ENCODE measurements at places on chromosomes 3 and 15.
A peak's percentile ranks its signal among the peaks of the same experiment; 100 is the strongest.

- peak; percentile 96 for DNase-seq
Measured at GRCh38 chr15:62883938-62884479, 158.5 kb upstream of the TPM1 start.

DNA sequence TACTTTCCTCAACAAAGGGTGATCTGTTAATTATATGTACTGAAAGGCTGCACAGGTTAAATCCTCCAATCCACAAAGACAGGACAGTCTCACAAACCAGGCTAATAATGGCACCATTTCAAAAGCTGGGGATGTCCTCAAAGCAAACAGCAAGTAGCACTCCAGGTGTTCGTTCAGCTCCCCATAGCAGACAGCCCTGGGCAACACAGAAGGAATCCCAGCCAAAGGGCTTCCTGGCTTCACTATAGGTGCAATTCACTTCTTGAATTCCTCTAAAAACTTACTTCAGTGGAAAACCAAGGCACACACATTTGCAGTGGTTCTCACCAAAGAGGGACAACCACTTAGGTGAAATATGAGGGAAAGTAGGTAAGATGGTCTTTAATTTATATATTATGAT is 166.7 kb downstream of the CTNNB1 start:
- no peak for DNase-seq

DNA sequence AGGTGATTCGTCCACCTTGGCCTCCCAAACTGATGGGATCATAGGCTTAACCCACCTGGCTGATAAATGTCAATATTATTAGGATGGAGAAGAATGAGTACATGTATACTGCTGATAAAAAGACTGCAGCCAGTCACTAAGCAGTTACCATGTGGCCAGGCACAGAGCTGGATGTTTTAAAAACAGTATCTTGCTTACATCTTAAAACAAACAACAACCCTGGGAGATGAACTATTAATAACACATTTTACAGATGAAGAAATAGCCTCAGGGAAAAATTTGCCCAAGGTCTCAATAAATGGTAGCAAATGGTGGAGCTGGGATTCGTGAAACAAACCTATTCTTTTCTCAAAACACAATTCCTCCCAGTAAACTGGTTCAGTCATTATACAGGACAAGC is 18.1 kb downstream of the IL17RD start:
- DNase-seq: no peak

- no peak for DNase-seq
Measured at GRCh38 chr3:148998715-148999423, 7.5 kb downstream of the GYG1 start.

- DNase-seq: no peak
Measured at GRCh38 chr3:185151964-185152409, 873 bp downstream of the C3orf70 start.

GRCh38 chr15:43975770-43976169 is 149.0 kb downstream of the WDR76 start:
- DNase-seq: no peak

DNA sequence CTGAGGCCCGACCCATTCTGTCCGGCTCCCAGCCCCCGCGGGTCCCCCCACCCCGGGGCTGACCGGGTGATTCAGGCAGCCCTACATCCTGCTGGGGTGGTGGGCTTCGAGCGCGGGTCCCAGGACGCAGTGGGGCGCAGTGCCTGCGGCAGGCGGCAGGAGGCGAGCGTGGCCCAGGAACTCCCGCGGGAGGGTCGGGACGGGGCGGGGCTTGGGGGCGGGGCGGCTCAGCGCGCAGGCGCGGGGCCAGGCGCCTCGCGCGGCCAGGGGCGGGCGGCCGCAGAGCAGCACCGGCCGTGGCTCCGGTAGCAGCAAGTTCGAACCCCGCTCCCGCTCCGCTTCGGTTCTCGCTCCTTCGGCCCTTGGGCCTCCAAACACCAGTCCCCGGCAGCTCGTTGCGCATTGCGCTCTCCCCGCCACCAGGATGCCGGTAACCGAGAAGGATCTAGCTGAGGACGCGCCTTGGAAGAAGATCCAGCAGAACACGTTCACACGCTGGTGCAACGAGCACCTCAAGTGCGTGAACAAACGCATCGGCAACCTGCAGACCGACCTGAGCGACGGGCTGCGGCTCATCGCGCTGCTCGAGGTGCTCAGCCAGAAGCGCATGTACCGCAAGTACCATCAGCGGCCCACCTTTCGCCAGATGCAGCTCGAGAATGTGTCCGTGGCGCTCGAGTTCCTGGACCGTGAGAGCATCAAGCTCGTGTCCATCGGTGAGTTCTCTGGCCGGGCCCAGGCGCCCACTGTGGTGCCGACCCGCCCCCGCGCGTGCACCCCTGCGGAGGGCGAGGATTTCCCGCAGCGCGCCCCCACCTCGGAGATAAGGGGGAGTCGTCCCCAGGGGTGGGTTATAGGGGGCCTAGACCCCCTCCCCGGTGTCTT is at the start of gene FLNB:
Gene FLNB (plus strand): TSS at position 282 of the 885 bp plus-strand sequence. CDS start 143 bp downstream, at position 425.
- DNase-seq: no peak

DNA sequence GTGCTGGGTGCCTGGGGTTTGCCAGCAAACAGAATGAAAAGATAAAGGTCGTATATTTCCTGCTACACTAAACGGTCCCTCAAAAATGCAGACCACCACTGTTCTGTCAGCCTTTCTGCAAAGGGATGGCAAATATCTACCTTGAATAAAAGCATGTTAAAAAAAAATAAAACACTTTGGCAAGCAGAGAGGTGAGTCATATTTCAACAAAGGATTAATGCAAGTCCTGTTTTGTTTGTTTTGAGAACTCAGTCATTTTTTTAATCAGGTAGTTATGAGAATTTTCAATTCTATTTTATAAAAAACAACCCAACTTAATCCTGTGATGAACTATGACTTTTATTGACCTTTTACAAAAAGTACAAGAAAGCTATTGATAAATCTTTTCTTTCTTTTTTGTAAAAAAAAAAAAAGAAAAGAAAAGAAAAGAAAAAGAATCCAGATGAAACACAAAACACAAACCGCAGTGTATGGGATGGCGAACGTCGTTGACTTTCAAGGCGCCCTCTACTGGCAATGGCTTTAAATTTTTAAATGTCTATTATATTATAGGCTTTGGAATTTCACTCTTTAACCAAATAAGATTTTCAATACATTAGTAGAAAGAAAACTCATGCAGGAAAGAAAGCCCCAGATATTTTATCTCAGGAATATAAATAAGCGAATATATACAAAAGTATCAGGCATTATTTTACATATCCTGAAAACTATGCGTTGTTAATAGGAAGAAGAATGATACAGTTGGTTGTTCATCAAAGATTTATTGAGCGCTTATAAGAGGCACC is 87.8 kb downstream of the NCEH1 start:
- no peak for DNase-seq

DNA sequence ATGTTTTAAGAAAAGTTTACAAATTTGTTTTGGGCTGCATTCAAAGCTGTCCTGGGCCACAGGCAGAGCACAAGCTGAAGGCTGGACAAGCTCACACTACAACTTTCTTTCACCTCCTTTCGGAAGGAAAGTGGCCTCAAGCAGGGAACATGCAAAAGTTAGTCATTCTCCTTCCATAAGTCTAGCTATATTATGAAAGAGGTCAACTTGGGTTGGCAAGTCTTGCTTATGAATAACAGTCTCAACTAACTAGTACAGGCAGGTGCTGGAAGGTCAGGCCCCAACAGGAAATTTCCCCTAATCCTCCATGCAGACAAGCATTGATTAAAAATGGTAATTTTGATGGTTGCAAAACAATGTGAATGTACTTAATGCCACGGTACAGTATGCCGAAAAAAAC is 69.4 kb downstream of the OSBPL10 start:
- DNase-seq: no peak

GRCh38 chr15:60118146-60118545 is 114.0 kb downstream of the FOXB1 start:
- no peak for DNase-seq

DNA sequence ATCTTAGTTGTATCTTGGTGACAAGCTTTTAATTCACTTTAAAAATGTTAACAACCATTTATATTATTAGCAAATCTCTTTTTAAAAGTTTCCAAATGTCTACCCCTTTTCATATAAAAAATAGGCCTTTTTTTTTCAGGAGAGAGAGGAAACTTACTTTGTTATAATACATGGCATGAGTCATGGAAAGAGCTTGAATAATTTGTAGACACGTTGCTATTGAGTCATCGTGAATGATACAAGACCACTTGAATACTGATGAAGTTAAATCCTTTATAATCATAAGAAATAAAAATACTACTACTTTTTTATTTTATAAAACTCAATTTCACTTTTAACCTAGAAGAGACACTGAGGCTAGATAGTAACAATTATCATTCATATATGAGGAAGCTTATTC is 70.3 kb upstream of the BBX start:
- DNase-seq: no peak

GRCh38 chr3:195893044-195893395 is 15.3 kb downstream of the TNK2 start:
- no peak for DNase-seq

DNA sequence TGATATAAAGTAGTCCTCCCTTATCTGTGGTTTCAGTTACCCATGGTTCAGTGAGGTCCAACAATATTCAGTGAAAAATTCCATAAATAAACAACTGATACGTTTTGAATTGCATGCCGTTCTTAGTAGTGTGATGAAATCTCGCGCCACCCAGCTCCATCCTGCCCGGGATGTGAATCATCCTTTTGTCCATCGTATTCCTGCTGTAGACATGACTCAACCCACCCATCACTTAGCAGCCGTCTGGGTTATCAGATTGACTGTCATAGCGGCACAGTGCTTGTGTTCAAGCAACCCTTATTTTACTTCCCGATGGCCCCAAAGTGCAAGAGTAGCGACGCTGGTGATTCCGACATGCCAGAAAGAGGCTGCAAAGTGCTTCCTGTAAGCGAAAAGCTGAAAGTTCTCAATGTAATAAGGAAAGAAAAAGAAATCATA is 48.0 kb upstream of the MEX3B start:
- no peak for DNase-seq

GRCh38 chr3:106635271-106635670 is 742.0 kb upstream of the CCDC54 start:
- peak; percentile 78 for DNase-seq

DNA sequence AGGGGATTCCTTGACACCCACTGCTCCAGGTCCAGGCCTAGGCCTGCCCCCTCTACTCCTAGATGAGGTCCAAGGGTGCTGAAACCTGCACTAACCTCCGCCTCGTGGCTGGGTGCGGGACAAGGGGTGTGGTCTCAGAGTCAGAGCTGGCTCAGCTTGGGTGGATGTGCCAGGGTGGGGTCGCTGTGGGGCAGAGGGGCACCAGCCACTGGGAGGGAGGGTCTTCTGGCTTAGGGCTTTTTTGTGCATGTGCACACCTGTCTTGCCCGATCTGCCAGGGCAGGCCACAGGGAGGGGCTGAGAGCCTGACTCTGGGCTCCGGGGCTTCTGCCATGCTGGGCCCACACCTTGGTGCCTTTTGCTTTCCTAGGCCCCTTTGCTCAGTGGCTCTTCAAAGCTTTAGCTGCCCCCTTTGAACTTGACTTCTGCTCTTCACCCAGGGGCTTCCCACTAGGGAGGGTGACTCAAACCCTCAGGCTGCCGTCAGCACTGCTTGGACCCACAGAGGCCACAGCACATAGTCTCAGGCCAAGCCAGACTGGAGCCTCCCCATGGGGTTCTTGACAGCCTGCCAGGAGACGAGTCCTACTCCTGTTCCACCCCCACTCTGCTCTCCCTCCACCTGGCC is 73.0 kb downstream of the KLF13 start:
- DNase-seq: no peak

GRCh38 chr3:67647390-67647878 is 7.0 kb downstream of the SUCLG2 start:
- DNase-seq: peak; percentile 91

GRCh38 chr15:77983708-77984445 is 93.6 kb downstream of the TBC1D2B start:
- DNase-seq: no peak

GRCh38 chr15:85760531-85761371 is 34.0 kb downstream of the KLHL25 start:
- DNase-seq: no peak

DNA sequence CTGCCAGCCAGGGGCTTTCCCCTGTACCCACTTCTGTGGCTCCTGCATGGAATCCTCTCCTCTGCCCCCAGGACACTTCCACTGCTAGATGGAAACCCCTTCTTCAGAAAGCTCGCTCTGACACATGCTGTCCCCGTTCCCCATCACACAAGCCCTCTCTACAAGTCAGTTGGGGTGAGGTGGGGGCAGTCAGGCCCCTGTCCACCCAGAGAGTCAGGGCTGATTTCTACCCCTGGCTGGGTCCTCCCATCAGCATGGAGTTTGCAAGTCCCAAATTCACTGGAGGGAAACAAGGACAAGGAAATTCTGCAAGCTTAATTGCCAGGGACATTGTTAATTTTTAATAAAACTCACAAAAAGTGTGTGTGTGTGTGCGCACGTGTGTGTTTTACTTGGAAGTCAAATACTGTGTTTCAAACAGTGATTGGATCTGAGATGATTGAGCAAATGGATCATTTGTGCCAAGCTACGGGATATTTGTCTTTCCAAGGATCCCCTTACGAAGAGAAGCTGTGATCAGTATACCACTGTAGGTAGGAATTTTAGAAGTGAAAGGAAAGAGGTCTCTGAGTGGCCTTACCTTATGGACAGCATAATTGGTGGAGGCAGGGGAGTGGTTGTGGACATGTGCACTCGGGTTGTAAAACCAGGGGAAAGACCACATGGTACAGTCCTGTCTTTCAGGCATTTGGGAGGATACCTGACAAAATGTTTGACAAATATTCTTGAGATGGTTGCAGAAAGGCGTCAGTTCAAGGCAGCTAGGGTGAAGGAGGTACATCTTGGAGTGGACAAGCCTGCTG is 1.5 kb upstream of the AMOTL2 start:
- DNase-seq: no peak

DNA sequence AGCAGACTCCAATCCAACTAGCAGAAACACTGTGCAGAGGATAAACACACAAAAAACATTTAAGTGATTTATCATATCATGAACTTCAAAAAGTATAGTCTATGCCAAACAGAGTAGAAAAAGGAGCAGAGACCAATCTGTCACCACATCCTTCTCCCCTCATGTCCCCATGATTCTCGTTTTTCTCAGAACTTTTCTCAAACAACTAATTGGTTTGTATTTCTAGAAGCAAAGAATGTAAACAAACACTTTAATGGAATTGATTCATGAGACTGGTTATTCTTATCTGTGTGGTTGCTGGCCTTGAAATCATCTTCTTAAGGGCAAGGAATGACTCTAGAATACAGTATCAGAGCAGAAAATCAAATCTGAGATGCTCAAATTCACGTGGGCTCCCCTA is 294.2 kb upstream of the THBS1 start:
- no peak for DNase-seq

GRCh38 chr15:42940527-42940926 is 19.9 kb upstream of the TTBK2 start:
- DNase-seq: no peak

DNA sequence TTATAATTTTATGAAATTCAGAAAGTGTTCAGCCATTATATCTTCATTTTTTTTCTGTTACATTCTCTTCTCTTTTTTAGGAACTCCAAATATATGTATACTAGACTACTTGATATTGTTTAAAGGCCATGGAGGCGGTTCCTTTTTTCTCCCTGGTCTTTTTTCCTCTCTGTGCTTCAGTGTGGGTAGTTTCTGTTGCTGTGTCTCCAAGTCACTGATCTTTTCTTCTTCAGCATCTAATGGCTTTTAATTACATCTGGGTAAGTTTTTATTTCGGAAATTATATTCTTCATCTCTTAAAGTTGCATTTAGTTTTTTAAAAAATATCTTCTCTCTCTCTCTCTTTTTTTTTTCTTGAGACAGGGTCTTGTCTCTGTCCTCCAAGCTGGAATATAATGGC is 8.9 kb downstream of the PIGX start:
- DNase-seq: no peak

Measured in GM04504 (cell line).